COR-L47 (cell line): ENCODE measurements at places on chromosomes 4 and X.

DNA sequence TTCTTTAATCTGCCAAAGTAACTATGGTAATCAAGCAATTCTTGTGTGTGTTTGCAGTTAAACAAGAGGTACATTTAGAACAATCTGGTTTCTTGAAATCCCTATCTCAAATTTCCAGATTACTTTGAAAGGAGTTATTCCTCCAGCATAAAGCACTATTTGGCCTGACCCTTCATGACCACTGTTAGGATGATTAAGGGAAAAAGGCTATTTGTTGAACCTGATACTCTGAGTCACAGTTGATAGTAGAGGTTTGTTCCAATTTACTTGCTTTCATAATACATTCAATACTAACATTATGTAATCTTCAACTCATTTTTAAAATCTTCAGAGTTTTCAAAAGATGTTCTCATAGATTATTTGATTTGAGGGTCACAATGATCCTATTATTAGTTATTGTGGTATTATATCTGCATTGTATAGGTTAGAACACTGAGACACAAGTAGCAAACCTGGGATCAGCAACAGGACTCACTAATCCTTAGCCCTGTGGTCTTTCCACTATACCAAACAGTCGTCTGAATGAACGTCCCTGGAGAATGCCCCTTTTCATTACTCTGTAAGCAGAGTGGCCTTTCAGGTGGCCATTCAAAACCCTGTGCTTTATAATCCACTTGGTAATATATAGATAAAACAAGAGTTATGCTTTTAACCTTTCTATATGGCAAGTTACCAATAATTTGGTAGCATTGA lies 8.1 kb upstream of the NDST4 start:
- no peak for DNase-seq

GRCh38 chrX:44705817-44706551 lies 137.8 kb upstream of the DUSP21 start:
- DNase-seq = no peak

- DNase-seq = no peak
Observed at GRCh38 chrX:150544222-150544787, 24.1 kb upstream of the MTM1 start.

GRCh38 chr4:3135155-3136011 lies 60.9 kb downstream of the HTT start:
- DNase-seq = no peak

DNA sequence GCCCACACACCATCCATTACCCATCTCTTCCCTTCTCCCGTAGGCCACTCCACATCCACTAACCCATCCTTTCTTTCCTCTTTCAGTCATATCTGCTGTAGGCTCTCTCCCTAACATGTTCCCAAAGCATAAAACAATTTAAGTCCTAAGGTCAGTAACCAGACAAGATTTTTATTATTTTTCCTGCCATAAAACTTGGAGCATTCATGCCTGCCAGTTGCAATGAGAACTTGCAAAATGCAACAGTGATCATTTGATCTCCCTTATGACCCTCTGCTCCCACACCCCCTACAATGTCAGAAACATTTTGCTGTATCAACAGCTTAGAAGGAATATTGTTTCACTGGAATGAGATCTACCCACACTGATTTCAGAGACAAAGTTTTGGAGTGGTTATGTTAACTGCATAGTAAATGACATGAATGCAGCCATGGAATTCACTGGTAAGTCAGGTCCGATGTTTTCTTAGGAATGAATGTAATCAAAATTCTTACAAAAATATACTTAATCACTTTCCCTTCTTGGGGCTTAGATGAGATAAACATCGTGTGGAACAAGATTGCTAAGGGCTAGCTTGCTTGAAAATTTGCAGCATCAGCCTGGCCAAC lies 5.7 kb downstream of the NIPAL1 start:
- DNase-seq = no peak
